A673 (cell line): ENCODE measurements at places on chromosomes 6 and 20. TPM values are rescaled to one million over a fixed set of nuclear protein-coding genes. Genes with fewer than 3 reads are reported as not detected.

DEFB118 gene
- not detected in 2 replicates for total RNA-seq

LRFN2 gene
- 22.3 and 26.6 TPM in 2 replicates for total RNA-seq

DNA sequence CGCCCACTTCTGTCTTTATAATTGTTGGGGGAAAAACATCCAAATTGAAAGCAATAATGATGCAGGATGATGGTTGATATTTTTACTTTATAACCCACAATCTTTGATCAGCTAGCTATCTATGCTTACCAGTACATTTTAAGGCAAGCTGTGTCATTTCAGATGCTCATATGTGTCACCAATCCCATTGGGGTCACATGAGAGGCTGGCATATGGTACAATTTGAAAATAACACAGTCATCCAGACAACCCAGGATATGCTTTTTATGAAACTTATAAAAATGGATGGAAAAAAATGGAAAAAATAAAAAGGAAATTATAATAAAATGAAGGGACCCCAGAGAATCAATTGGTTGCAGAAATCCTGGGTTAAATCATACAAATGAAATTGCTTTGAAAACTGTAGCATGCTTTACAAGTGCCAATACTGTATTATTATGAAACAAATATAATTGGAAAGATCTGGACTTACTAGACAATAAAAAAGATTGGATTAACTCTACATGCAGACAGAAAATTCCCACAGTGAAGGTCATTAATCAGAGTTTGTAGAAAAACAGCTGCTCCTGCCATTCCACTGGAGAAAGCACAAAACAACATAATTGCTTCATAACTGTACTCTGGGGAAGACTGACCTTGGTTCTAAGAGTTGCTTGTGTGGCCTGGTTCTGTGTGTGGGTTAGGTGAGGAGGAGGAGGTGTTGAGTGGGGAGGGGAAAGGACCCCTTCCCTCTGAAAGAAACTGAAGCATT lies 13.3 kb upstream of the PRIM2 start:
- H3K36me3 ChIP-seq = no peaks in the 10 kb centered on the region
- H3K27ac ChIP-seq = no peak overlapping the region
- H3K4me1 ChIP-seq = peaks cover 12% of the 10 kb centered on the region
- no peak overlapping the region for H3K4me3 ChIP-seq
- no peaks in the 10 kb centered on the region for H3K27me3 ChIP-seq

DNA sequence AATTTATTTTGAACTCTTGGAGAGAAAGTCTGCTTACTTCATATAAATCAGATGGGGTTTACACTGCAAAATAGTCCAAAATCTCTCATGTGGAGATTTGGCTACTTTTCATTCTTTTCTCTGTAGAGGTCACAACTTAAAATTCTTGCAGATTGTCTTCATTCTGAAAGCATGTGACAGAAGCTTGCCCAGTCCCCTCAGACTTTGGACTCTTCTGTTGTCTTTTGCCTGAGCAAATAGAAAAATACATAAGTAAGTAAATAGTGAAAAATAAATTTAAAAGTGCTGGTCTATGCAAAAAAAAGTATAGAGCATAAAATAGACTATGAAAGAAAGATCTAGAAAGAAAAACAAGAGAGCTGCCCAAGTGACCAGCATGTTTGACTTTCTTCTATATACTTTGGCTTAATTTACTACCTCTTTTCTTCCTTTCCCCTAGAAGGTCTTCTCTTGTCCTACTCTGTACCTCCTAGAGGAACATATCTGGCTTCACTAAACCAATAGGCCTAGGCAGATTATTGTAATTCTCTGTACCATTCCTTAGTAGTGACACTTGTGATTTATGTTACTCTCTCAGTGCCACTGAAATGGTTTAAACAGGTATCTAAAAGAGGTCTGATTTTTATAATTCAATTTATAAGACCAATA lies 260.9 kb downstream of the TENT5A start:
- no peak for DNase-seq
- H3K4me3 ChIP-seq = no peak overlapping the region
- H3K27me3 ChIP-seq = no peaks in the 10 kb centered on the region
- no peaks in the 10 kb centered on the region for H3K4me1 ChIP-seq
- no peak overlapping the region for H3K27ac ChIP-seq

DNA sequence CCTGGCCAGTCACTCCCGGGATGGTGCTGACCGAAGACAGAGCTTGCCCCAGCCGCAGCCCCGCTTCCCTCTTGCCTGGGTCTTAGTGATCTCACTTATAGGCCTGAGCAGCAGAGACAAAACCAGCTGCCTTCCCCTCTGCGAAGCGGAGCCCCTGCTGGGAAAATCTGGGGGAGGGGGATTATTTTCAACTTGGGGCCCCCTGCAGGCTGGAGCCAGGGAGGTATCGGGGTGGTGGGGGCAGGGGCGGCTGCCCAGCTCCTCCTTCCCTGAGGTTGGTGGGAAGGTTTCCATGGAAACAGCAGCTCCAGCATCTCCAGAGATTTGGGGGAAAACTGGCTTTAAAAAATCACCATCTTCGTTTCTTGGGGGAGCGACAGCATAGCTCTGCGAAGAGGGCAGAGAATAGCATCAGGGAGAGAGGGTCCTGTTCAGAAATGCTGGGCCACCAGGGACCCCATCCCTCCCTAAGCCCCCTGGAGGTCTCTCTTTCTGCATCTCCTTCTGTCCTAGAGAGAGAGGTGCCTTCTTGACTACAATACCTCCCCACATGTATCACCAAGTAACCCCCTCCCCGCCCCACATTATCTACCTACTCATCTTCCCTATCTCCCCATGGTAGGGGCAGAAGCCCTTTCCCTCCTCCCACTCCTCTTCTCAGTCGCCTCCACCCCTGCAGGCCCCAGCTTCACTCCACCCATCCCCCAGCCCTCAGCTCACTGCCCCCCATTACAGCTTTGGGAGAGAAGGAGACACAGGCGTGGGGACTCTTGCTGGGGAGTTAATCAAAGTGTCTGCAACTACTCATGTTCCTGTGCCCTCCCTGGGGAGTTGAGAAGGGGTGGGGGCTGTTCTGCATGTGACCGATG lies 88.4 kb upstream of the CCDC167 start:
- H3K4me1 ChIP-seq = no peaks in the 10 kb centered on the region
- H3K4me3 ChIP-seq = no peak overlapping the region
- H3K27me3 ChIP-seq = no peaks in the 10 kb centered on the region
- H3K27ac ChIP-seq = no peak overlapping the region
- peak; percentile 19 for DNase-seq
- no peaks in the 10 kb centered on the region for H3K36me3 ChIP-seq

DNA sequence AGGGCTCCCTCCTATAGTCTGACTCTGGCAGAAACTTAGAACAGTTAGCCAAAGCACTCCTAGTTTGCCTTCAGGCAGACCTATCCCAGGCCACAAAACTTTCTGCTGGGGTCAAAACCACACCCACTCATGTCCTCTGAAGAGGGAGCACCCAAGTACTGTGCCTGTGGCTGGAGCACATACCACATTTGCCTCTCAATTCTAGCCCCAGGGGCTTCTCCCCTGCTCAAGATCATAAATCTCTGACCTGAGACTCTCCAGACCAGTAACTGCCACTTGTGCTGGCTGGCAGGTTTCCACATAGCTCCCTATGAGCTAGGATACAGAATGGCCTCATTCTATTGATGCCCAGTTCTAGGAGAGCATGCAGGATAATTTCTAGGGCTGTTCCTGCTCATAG lies 781.0 kb downstream of the EYS start:
- H3K4me1 ChIP-seq = no peaks in the 10 kb centered on the region
- H3K27ac ChIP-seq = no peak overlapping the region
- H3K27me3 ChIP-seq = no peaks in the 10 kb centered on the region
- no peak overlapping the region for H3K4me3 ChIP-seq
- H3K36me3 ChIP-seq = no peaks in the 10 kb centered on the region

- H3K27me3 ChIP-seq = no peaks in the 10 kb centered on the region
- H3K27ac ChIP-seq = no peak overlapping the region
- H3K36me3 ChIP-seq = no peaks in the 10 kb centered on the region
- H3K4me1 ChIP-seq = no peaks in the 10 kb centered on the region
- no peak for DNase-seq
Measured at GRCh38 chr20:53316206-53316937, 277.3 kb downstream of the ZNF217 start.

- H3K4me1 ChIP-seq = peaks cover 27% of the 10 kb centered on the region
- H3K36me3 ChIP-seq = peaks cover 35% of the 10 kb centered on the region
- peak; percentile 60 for DNase-seq
- H3K4me3 ChIP-seq = peak overlapping the region; percentile 68
Measured at GRCh38 chr6:81751388-81752083, 945 bp downstream of the TENT5A start.

ZNF184 gene
- 16.8 and 19.1 TPM in 2 replicates for total RNA-seq

DNA sequence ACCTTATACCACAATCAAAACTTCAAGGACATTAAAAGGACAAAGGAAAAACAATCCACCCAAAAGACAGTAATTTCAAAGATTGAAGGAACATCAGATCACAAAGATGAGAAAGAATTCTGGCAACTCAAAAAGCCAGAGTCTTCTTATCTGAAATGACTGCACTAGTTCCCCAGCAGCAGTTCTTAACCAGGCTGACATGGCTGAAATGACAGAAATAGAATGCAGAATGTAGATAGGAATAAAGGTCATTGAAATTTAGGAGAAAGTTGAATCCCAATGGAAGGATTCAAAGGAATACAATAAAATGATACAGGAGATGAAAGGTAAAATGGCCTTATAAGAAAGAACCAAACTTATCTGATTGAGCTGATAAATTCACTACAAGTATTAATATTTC lies 231.4 kb downstream of the CD109 start:
- H3K36me3 ChIP-seq = no peaks in the 10 kb centered on the region
- H3K27me3 ChIP-seq = no peaks in the 10 kb centered on the region
- no peak overlapping the region for H3K4me3 ChIP-seq
- no peak for DNase-seq

TFAP2A gene
- total RNA-seq = 19.1 and 19.3 TPM in 2 replicates

GRCh38 chr6:155256122-155256795 lies 7.6 kb upstream of the CLDN20 start:
- no peak overlapping the region for H3K27ac ChIP-seq
- H3K27me3 ChIP-seq = no peaks in the 10 kb centered on the region
- peaks cover 6% of the 10 kb centered on the region for H3K4me1 ChIP-seq
- no peak overlapping the region for H3K4me3 ChIP-seq
- DNase-seq = no peak
- H3K36me3 ChIP-seq = peaks cover 45% of the 10 kb centered on the region

MLN gene
- total RNA-seq = not detected in 2 replicates

DNA sequence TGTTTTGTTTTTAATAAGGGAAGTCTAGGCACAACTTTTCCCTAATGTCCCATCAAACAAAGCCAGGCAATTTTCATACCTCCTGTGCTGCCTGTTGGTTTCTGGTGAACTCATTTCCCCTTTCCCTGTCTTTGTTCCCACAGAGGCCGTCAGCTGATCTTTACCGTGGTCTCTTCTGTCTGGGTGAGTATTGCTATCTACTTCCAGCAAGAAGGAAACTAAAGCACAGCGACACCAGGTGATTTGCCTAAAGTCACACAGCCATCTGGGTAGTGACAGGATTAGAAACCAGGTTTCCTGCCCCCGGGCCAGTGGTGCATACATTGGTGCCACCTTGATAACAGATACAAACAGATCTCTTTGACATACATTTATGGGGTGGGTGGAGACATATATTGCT lies 59.6 kb downstream of the RAB44 start:
- H3K4me3 ChIP-seq = no peak overlapping the region
- no peak for DNase-seq
- no peaks in the 10 kb centered on the region for H3K4me1 ChIP-seq
- H3K36me3 ChIP-seq = no peaks in the 10 kb centered on the region
- H3K27me3 ChIP-seq = no peaks in the 10 kb centered on the region
- no peak overlapping the region for H3K27ac ChIP-seq

DNA sequence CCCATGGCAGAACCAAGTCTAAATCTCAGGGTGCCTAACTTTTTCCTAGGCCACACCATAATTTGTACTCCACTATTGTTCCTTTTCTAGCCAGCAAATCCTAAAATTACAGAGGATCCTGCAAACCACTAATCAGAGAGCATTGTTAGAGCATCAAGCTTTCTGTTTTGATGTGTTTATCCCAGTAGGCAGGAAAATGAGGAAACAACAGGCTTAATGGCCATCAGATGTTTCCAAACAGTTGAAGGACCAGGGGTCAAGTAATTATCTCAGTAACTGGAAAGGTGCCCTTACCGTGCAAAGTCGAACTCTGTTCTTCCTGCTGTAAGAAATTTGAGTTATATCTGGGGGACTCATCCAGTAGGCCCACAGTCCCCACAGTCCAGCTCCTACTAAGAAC lies 58.7 kb downstream of the RALY start:
- DNase-seq = no peak
- no peaks in the 10 kb centered on the region for H3K27me3 ChIP-seq
- H3K36me3 ChIP-seq = no peaks in the 10 kb centered on the region
- no peak overlapping the region for H3K4me3 ChIP-seq
- no peak overlapping the region for H3K27ac ChIP-seq
- H3K4me1 ChIP-seq = peaks cover 6% of the 10 kb centered on the region

DNA sequence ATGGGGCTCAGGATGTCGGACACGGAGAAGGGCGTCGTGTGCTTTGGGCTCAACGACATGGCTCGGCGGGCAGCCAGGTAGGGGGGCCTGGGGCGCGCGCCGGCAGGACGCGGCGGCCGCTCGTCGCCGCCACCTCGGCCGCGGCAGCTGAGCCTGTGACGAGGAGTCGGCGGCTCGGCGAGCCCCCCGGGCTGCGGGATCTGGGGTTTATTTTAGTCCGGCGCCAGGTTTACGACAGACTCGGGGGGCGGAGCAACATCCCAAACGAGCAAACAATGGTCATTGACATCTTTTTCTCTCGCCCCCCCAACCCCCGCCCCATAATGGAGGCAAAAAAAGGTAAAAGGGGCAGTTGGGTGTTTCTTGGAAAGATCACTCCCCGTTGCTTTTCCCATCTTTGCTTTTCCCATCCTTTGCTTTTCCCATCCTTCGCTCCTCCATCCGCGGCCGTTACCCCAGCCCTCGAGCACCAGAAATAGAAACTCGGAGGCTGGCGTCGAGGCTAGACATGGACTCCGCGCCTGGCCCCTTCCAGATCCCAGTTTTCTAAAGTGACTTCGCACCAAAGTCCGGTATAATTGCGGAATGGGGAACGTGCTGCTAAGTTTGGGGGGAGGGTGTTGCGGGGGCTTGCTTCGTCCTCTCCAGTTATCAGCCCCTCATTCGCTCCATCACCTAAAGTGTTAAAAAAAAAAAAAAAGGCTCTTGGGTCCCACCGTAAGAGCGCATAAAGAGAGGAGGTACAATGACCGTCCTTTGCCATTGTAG lies at the start of gene NKX2-4:
Gene NKX2-4 (minus strand): TSS at position 186 of the 768 bp plus-strand sequence. CDS start 127 bp downstream, at position 59.
- peaks cover 89% of the 10 kb centered on the region for H3K27me3 ChIP-seq
- H3K4me3 ChIP-seq = peak within 1 kb of the TSS; percentile 37
- no peaks in the 10 kb centered on the region for H3K36me3 ChIP-seq
- H3K4me1 ChIP-seq = no peaks in the 10 kb centered on the region
- H3K27ac ChIP-seq = no peak within 1 kb of the TSS
- peak; percentile 14 for DNase-seq
